Kidney glomerular epithelial cell (primary cell): ENCODE measurements at places on chromosomes 13 and 19.

GRCh38 chr19:45166723-45167252, 6.0 kb upstream of the NKPD1 start:
- no peak for DNase-seq

- no peak for DNase-seq
These were observed 18.2 kb downstream of the ZNF507 start for GRCh38 chr19:32363632-32364031.

DNA sequence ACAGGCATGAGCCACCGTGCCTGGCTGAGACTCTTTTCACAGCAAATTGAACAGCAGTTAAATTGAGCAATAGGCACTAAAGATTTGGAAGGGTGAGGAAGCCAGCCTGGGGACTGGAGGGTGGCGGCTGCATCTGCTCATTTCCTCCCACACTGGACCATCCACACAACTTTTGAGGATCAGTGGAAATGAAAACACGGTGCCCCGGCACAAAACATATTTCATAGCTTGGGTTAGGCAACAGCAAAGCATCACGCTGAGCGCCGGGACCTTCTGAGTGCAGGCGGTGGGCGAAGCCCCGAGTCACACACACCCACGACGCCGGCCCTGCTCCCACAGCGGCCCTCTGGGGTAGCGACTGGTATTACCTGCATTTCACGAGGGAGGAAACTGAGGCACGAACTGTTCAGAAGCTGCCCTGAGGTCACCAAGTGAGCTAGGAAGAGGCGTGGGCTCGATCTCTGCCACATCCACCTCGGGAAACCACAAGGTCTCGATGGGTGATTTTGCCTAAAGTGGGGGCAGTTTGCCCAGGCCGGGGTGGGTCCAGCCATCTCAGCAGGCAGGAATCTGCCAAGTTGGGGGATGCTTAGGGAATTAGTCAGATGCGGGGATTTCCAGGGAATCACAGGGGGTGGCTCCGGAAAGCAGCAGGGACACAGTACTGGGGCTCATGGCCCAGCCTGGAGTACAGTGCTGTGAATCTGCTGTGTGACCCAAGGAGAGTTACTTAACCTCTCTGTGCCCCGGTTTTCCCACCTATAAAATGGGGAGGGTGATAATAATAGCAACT, 3.5 kb upstream of the SBNO2 start:
- DNase-seq, result peak; percentile 97

- no peak for DNase-seq
These were observed 2.8 kb downstream of the SOHLH2 start for GRCh38 chr13:36211567-36211966.

DNA sequence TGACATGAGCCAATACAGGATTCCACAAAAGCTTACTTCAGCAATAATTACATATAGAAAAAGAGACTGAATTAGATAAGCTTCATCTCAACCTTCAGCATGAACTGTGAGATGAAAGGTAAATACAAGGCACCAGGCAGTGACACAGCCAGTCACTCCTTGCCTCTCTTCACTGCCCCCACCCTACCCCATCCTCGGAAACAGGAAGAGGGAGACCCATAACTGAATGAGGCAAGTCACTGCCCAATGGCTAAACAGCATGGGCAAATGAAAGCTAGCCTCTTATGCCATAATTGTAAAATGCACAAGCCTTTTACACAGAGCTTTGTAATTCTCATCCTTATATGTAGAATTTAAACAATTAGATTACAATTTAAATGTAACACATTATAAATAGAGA, 1.7 kb downstream of the ZNF160 start:
- peak; percentile 8 for DNase-seq

GRCh38 chr13:68257111-68257842, 1027.1 kb upstream of the PCDH9 start:
- no peak for DNase-seq

GRCh38 chr13:80131204-80131603, 209.7 kb downstream of the SPRY2 start:
- peak; percentile 44 for DNase-seq

GRCh38 chr13:33172400-33172799, 113.2 kb downstream of the STARD13 start:
- no peak for DNase-seq

- no peak for DNase-seq
These were observed 12.8 kb upstream of the UPF3A start for GRCh38 chr13:114268344-114269280.

DNA sequence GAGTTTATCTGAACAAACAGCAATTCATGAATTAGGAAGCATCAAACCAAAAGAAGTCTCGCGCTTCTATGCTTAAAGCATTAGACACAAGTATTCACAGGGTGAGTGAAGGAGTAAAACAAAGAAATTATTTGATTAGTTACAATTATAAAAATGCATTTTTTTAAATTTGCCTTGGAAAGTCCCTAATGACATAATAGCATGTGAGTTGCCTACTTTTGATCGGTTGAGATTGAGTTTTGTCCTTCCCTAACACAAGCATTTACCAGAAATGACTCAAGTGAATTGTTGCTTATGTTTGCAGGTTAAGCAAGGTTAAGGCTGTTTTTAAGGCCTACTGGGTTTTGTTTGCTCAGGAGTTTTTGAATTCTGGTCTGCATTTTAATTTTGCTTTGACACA, 389 bp upstream of the ZNF649 start:
- DNase-seq, result no peak

DNA sequence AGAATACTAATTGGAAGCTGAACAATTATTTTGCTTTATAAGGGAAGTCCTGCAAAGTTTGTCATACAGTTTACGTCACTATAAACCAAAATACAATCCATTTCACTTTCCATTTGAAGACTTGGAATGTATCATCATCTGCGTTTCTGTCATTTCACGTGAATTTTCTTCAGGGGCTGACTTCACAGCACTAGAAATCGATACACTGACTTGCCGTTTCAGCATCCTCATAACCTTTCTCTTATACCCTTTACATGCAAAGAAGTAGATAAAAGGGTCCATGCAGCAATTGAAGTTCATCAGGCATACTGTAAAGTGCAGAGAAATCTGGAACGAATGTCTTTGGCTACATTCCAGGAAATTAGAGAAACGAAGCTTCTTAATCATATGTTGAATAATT, 12.2 kb downstream of the GPR183 start:
- DNase-seq, result no peak

DNA sequence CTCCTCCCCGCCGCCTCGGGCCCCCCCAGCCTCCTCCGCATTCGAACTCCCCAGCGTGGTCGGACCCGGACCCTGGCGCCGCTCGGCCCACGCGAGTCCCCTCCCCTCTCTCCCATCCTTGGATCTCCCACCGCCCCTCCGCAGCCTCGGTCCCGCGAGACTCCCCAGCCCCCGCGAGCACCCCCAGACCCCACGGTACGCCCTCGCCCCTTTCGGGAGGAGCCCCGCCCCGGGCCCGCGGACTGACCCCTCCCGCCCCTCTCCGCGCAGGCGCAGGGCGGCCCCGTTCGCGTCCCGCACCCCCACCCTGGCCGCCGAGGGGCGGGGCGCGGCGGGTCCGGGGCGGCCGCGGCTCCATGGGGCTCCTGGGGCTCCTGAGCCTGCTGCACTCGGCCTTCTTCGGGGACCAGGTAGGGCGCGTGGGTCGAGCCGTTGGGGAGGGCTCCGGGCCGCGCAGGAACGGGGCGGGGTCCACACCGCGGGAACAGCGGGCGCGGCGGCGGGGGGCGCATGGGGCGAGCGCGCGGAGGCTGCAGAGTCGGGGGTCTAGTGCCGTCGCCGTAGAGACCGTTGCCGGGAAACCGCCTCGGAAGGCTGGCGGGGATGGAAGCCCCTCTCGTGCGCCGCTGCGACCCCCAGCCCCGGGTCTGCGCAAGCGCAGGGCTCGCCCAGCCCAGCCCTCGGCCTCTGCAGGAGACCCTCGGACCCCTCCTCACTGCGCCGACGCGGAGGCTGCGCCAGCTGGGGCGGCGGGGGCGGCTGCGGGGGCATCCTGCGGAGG, 3.8 kb upstream of the APC2 start:
- no peak for DNase-seq

DNA sequence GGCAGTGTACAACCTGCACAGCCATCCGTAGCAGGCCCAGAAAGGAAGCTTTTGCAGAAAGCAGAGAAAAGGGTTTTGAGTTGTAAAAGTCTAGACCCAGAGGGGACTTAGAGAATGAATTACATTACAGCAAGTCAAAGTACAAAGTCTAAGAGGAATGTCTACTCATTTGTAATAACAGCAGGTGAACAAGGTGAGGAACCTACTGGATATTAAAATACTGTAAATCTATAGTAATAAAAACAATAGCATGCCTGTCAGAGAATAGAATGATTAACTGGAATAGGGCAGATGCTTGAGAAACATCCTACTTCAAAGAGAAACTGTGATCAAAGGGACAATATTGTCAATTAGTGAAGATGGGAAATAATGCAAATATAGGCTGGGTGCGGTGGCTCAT, 18.3 kb upstream of the ZNF414 start:
- DNase-seq, result no peak

GRCh38 chr19:1113030-1113985, 9.5 kb downstream of the GPX4 start:
- peak; percentile 77 for DNase-seq

DNA sequence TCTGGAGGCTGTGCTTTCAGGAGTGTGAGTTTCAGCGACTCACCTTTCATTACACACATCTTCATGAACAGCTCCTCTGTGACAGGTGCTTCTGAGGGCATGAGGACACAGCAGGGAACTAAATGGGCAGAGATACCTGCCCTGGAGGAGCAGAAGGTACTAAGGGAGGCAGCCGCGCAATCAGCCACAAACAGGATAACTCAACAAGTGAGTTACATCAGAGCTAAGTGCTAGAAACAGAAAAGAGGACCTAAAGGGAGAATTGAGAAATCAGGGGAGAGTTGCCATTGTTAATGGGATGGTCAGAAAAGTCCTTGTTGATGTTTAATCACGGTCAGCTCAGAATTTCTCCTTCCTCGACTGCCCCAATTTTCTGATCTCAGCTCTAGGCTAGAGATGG, 42.5 kb downstream of the SYDE1 start:
- DNase-seq, result no peak

DNA sequence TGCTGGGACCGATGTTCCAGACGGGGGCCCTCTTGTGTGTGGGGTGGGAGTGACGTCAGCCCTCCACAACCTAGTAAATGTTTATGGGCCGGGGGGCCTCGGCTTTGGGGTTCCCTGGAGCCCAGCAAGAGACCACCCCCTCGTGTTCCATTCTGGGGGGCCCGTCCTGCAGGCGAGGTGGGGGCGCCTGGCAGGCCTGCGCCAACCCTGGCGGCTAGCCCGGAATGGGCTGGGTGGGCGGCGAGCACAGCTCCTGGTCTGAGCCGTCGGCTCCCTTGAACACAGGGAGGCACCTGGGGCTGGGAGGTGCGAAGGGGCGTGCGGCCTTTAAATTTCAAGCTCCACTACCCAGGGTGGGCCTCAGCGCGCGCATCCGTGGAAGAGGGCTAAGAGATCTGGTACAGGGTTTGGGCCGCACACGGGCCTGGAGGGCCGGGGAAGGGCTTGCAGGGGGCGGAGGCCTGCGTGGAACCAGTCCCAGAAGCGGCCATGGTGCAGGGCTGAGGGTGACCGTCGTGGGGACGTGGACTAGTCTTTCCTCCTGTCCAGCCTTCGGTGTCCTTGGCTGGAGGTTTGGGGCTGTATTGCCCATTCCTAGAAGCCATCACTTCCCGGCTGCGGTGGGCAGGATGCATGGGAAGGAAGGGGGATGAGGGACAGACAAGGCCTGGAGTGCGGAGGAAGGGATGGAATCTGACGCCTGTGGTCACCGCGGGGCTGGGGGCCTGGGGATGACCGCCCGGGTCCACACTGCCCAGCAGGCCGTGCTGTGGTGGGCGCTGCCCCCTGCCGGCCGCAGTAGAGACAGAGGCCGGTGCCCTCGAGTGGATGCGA, 11.4 kb downstream of the NDUFA11 start:
- peak; percentile 22 for DNase-seq

- DNase-seq, result no peak
These were observed 1.3 kb downstream of the RGS9BP start for GRCh38 chr19:32676895-32677359.

- DNase-seq, result no peak
These were observed 13.9 kb upstream of the EIF3G start for GRCh38 chr19:10133596-10133995.

- peak; percentile 58 for DNase-seq
These were observed 65.0 kb downstream of the FGF9 start for GRCh38 chr13:21735701-21736401.

GRCh38 chr19:30670562-30671366, 298.6 kb downstream of the ZNF536 start:
- DNase-seq, result no peak

GRCh38 chr19:48975947-48976847, 11.1 kb downstream of the FTL start:
- DNase-seq, result no peak

DNA sequence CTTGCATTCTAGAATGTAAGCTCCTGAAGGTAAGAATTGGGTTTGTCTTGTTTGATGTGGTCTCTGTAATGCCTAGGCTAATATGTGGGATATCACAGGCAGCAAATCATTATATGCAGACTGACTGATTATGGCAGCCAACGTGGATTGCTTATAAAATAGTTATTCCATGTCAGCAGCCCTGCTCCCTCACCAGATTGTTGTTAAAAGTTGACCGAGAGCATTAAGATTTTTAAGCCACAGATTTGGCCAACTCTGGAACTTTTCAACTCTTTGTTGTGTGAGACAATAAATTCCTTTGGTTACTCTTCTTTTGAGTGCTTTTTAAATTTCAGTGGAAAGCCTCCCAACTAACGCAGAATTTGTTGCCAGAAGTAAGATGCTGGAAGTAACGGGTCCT, 92.6 kb upstream of the FAM216B start:
- DNase-seq, result no peak

DNA sequence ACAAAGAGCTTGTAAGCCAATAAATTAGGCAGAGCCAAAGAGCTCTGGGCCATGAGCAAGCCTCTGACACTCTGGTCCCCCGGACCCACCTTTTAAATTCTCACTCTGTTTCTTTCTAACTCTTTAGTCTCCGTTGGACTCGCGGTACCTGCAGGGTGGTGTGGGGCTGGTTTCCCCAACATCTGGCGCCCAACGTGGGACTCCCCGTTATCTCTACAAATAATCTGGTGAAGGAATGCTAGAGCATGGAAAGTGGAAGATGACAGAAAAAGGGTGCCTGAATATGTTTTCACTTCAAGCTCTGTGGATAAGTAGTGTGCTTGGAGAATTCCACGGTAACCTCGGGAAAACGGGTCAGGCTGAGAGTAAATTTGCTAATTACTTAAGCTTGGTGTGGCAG, 36.5 kb upstream of the CYP2B6 start:
- no peak for DNase-seq

GRCh38 chr13:95044452-95045205, 256.6 kb downstream of the ABCC4 start:
- no peak for DNase-seq

GRCh38 chr13:99657848-99658260, 156.6 kb downstream of the TM9SF2 start:
- DNase-seq, result no peak

- DNase-seq, result no peak
These were observed 15.1 kb downstream of the SAFB start for GRCh38 chr19:5637971-5638370.

GRCh38 chr13:90455823-90456222, 891.7 kb upstream of the MIR17HG start:
- no peak for DNase-seq

- no peak for DNase-seq
These were observed 12.1 kb upstream of the PEX11G start for GRCh38 chr19:7500811-7501450.

- no peak for DNase-seq
These were observed 279.3 kb downstream of the RBM26 start for GRCh38 chr13:79126706-79127105.

- DNase-seq, result no peak
These were observed 29.0 kb downstream of the ZNF20 start for GRCh38 chr19:12111176-12111575.
